ENCODE measurements at places on chromosomes 1 and 21.
A peak's percentile ranks its signal among the peaks of the same experiment; 100 is the strongest.

GRCh38 chr1:9438431-9439073, 100.7 kb upstream of the SLC25A33 start:
- DNase-seq: peak; percentile 53

DNA sequence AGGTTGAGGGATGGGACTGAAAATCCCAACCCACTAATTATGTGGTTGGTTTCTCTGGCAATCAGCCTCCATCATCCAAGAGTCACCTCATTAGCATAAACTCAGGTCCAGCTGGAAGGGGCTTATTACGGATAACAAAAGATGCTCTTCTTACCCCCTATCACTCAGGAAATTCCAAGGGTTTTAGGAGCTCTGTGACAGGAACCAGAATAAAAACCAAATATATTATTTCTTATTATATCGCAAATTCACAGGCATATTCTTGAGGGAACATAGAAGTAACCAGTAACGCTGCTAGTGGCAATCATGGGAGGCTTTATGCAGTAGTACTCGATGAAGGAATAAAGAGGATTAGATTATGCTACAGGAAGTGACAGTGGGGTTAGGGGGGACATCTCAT, 59.7 kb downstream of the ATF6 start:
- DNase-seq: no peak

DNA sequence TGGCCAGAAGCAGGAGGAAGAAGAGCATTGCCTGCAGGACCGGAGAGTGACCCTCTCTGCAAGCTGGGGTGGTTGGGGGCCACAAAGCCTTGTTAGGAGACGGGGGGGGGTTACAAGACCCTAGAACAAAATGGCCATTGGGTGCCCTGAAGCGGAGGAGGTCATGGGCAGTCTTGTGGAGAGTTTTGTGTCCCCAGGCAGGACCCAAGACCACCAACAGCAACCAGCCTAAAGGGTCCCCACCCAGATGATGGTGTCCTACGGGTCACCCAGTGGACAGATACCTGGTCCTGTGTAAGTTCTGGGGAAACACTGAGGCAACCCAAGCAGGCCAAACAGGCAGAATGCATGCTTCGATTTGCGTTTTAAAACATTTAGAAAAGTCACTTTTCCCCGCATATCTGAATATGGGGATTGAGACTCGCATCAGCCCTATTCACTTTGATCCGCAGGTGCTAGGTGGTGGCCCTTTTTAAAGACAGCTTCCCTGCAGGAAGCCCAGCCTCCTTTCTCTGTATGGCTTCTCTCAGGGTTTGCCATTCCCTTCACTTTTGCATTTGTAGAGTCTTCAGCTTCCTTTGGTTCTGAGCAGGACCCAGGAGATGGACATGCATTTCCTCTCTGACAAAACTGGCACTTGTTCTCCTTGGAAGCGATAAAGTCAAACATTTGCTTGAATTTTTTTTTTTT, 21.1 kb downstream of the GNG4 start:
- DNase-seq: no peak

DNA sequence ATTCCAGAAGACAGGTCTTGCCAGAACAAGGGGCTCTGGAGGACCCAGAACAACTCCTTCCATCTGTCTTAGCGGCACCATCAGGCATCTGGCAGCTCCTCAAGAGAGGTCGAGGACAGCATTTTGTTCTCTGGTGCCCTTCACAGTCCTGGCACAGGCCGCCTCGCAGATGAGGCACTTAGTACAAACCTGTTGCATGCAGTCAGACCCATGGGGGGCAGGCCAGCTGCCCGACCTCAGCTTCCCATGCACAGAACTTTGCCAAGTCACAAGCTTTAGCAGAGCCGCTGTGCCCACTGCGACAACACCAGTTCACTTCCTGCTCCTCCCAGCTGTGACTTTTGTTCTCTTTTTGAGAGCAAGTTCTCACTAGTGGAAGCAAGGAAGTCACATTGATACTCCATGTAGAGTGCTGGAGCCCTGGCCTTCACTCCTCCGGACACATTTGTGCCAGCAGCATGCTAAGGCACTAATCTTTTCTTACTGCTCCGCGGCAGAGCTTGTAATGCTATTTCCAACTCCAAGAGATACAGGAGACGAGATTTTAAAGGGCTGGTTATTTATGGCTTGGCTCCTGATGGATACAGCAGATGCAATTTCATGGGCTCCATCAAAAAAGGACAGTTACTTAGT, 44.6 kb downstream of the HMGB4 start:
- DNase-seq: no peak

DNA sequence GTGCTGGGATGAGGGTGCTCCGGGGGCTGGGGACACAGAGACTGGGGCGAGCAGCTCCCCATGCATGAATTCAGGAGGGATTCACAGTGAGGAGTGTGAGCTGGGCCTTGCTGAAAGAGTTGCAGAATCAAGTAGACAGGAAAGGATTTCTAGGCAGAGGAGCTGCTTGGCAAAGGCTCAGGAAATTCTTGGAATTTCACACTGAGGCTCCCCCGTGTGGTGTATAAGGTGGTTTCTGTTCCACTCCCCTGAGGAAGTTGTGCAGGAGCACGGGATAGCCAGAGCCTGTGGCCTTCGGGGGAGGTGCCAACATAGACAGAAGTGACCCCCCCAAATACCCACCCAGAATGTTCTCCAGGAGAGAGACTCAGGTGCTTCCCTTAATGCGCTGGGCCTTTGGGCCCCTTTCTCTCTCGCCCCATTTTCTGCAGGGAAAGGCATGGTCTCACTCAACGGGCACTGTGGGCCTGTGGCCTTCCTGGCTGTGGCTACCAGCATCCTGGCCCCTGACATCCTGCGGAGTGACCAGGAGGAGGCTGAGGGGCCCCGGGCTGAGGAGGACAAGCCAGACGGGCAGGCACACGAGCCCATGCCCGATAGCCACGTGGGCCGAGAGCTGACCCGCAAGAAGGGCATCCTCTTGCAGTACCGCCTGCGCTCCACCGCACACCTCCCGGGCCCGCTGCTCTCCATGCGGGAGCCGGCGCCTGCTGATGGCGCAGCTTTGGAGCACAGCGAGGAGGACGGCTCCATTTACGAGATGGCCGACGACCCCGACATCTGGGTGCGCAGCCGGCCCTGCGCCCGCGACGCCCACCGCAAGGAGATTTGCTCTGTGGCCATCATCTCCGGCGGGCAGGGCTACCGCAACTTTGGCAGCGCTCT, 58.5 kb upstream of the ACTL8 start:
- peak; percentile 73 for DNase-seq

GRCh38 chr1:31717341-31717740, 13.5 kb upstream of the COL16A1 start:
- DNase-seq: peak; percentile 56

GRCh38 chr1:115317101-115318012, 20.7 kb downstream of the NGF start:
- DNase-seq: no peak

DNA sequence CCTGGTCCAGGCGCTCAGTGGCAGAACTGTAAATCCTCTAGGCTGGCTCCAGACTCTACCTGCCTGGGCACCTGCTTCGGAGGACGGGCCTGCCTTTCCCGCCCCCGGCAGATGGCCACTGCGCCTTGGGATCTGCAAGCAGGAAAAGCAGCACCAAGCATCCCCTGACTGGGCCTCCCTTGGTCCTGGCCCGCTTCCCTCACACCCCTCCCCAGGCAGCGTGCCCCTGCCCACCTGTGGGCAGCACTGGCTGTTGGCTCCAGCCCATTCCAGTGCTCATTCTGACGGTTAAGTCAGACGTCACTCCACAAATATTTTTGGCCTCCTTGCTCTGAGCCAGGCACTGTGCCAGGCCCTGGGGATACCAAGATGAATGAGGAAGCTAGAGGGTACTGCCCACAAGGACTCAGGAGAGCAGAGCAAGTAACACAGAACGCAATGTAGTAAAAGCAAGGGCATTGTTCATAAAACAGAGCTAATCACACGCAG, 22.0 kb upstream of the BLACAT1 start:
- peak; percentile 56 for DNase-seq

- no peak for DNase-seq
Measured at GRCh38 chr1:8590721-8591351, 226.6 kb downstream of the RERE start.

GRCh38 chr1:5798151-5798730, 194.0 kb downstream of the NPHP4 start:
- DNase-seq: no peak

- DNase-seq: peak; percentile 40
Measured at GRCh38 chr1:204065174-204065985, 7.5 kb upstream of the SOX13 start.

DNA sequence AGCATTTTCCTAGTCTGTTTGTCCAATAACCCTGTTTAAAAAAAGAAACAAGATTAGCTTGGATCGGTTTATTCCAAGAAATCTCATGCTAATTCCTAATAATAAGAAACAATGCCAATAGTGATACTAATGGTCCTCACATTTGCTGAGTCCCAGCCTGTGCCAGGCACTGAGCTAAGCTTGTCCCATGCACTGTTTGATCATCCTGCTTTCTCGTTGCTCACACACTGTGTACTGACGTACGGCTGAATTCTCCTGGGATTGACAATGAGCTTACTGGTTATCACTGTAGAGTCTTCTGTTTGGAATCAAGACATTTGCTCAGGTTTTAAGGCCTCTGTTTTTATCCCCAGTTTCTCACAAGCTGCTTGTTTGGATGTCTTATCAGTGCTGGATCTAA, 71.1 kb downstream of the CACNA1E start:
- DNase-seq: no peak

Measured in ELR (cell line).